SHP77 treated with DMSO at 0.1 percent for 48 hours (cell line): ENCODE measurements at places on chromosomes 1 and 21.

DNA sequence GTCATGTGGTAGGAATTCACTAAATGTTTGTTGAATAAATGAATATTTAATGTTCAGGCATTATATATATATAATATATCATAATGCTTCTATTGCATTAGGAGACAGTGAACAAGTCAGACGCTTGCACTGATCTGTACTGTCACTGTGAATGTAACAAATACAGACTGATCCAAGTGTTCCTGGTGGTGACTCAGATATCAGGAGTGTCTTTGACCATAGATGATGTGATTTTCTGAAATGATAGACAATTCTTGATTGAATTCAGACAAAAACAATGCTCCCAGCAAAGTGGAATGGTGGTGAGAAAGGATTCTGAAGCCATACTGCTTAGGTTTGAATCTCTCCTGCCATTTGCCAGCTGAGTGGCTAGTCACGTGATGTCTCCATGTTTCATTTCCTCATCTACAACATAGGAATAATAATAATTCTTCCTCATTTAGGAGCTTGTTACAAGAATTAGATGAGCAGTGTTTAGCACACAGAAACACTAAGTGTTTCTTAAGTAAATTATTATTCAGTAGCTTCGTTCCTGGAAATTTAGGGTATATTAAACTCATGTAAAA, 71.0 kb downstream of the OLFML2B start:
- DNase-seq: no peak

DNA sequence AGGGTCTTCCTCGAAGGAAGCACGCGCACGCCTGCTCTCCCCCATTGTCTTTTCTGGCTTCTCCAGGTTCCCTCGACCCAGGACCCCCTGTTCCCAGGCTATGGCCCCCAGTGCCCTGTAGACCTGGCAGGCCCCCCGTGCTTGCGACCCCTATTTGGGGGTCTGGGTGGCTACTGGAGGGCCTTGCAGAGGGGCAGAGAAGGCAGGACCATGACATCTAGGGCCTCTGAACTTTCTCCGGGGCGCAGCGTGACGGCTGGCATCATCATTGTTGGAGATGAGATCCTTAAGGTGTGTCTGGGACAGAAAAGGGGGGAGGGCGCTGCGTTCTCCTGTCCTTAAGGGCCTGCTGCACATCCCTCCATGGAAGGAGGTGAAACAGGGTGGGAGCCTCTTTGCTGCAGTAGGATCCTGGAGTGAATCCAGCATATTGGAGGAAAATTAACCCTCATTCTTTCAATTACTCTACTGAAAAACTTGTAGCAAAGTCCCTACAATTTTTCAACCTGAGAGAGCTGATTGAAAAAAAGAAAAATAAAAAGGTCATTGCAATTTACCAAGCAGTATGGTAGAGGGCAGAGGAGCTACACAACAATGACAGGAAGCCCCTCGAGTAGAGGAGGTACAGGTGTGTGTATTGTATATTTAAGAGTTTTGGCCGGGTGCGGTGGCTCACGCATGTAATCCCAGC, 777 bp downstream of the FLAD1 start:
- no peak for DNase-seq

DNA sequence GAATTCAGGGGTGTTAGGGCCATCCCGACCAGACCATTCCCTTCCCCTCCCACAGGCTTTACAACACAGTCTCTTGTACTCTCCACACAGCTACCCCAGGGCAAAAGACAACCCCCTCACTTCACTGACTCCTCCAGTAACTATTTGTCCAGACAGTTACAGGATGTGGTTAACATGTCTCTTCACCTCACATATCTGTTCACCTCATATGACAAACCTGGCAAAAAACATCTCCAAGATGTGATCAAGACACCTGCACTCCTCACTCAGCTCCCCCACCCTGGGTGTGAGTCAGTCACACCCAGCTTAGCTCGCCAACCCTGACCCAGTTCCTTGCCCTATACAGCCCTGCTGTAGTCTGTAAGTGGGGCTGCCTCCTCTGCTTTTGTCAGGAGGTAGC, 490.5 kb upstream of the CHRM3 start:
- DNase-seq: no peak

- no peak for DNase-seq
These were observed 6.7 kb upstream of the IRF2BP2 start for GRCh38 chr1:234616644-234617043.

- DNase-seq: no peak
These were observed 37.9 kb downstream of the SLC66A1 start for GRCh38 chr1:19349999-19350398.

DNA sequence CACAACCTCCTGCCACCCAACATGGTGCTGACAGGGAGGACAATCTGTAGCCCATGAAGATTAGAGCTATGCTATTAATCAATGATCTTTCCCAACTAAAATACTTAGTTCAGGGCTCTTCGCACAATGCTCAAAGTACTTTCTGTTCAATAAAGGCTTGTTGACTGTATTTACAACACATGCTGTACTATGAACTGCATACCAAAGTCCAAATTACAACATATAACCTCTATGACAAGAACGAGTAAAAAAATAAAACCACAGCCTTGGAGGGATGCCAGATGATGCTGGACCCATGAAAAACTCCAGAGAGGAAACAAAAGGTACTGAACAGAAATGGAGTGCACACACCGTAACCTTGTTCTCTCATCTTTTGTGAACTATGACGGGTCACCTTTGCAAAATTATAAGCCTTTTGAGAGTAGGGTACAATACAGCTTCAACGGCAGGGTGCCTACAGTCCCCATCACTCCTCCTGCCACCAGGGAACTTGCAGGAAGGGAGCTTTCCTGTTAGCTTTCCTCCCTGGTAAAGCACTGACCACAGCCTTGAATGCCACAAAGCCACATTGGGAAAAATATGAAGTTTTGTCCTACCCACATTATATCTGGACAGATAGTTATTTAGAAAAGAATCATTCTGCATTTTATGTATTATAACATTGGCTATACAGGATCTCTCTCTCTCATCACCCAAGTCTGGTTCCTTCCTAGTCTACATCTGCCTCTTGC, 175.6 kb downstream of the NRIP1 start:
- no peak for DNase-seq

DNA sequence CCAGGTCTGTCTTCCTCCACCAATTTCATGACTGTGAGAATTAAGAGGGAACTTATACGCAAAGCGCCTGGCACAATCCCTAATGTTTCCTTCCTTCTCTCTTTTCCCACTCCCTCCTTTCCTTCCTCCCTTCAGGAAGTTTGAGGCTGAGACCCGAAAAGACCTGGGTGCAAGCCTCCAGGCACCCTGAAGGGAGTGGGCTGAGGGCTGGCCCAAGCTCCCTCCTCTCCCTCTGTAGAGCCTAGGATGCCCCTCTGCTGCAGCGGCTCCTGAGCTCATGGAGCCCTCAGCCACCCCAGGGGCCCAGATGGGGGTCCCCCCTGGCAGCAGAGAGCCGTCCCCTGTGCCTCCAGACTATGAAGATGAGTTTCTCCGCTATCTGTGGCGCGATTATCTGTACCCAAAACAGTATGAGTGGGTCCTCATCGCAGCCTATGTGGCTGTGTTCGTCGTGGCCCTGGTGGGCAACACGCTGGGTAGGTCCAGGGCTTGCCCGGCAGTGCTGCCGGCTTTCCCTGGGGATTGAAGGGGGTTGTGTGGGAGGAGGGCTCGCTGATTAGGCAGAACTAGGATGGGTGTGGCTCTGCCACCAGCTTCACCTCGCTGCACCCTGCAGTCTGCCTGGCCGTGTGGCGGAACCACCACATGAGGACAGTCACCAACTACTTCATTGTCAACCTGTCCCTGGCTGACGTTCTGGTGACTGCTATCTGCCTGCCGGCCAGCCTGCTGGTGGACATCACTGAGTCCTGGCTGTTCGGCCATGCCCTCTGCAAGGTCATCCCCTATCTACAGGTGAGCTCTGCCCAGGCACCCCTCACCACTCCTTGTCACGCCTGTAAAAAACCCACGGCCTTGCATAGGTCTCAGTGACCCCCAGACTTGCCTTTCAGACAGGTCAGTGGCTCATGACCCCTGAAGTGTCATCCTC, 1.7 kb downstream of the HCRTR1 start:
- DNase-seq: no peak

- DNase-seq: no peak
These were observed 60.4 kb downstream of the DNTTIP2 start for GRCh38 chr1:93818570-93818959.

GRCh38 chr1:89276690-89277089, 4.0 kb upstream of the GBP5 start:
- DNase-seq: no peak
